Nucleus accumbens (tissue), 56 donors: ENCODE measurements at places on chromosomes 2 and 18.
A peak's percentile ranks its signal among the peaks of the same experiment; 100 is the strongest.

GRCh38 chr2:69559442-69560146, 83.9 kb downstream of the AAK1 start:
- no peak for DNase-seq

DNA sequence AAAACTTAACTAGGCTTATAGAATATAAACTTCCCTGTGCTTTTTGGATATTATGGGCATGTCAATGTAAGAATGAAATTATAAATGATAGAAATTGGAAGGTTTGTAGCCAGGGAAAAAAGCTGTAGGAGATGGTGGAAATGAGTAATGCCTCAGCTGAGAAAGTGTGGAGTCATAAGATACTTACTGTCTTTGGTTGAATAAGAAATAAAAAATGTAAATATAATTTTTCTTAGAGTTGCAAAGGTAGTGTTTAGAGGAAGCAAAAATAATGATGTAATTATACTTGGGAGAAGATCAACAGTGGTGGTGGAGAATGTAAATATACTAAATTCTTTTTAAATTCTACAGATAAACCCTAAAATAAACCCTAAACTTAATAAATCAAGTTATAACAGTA, 26.2 kb upstream of the RND3 start:
- no peak for DNase-seq

DNA sequence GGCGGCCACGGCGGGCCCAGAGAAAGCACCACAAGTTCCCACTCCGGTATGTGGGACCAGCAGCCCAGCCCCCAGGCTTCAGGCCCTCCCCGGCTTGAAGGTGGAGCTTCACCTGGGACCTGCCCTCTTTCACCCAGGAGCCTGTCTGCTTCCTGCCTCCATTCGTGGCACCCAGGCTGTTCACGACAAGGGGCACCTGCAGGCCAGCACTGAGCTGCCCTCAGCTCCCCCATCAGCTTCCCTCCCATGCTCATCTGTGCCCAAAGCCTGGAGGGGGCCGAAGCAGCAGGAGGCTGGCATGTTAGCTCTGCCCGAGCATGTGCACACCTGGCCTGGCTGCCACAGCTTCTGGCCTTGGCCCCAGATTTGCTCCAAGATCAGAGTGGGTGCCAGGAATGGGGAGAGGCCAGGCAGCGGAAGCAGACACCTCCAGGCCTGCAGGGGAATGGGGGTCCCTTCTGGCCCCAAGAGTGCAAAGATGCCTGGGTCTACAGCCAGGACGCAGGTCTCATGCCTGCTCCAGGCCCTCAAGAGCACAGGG, 312.4 kb upstream of the SYT4 start:
- DNase-seq = no peak

DNA sequence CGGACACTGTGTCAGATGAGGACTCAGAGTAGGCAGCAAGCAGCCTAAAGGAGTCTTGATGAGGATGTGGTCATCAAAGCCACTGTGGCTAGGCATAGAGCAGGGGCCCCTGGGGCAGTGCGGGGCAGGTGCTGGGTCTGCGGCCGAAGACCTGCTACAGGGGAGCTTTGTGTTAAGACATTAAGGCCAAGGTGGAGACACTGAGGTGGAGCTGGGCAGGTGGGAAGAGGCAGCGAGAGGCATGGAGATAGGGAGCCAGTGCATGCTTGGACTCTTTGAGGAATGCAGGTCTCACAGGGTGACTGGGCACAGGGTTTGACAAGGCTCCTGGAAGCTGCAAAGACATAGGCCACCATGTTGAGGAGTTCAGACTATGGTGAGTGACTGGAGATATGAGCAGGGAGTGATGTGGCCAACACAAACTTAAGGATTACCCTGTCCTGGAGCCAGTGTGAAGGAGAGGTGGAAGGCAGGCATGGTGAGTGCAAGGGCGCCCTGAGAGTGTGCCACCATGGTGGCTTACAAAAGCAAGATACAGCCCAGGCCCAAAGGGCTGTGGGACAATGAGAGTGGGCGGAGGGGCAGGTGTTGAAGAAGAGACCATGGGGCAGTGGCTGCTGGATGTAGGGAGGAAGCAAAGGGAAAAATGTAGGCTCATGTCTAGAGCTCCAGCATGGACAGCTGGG, 450.9 kb upstream of the HS6ST1 start:
- no peak for DNase-seq

GRCh38 chr2:237574467-237574866, 8.1 kb downstream of the PRLH start:
- no peak for DNase-seq

DNA sequence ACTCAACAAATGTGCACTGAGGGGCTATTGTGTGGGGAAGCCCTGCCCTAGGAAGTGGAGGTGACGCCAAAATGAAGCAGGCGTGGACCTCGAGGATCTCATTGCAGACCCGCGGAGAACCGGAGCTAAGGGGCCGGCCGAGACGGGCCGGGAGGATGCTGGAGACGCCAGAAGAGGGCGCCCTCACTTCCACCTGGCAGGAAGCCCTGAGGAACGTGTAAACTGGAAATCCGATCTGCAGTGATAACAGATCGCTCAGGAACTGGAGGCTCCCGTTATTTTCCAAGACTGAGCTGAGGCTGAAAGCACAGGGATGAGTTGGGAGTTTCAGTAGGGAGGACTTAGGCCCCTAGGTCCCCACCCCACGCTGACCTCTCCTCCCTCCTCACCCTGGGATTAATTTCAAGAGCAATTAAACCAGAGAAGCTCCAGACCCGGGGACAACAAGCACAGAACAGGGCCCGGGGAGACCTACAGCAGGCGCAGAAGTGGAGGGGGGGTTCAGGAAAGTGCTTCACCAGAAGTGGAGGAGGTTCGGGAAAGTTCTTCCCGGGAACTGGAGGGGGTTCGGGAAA, 7.7 kb upstream of the COL6A3 start:
- DNase-seq = no peak

DNA sequence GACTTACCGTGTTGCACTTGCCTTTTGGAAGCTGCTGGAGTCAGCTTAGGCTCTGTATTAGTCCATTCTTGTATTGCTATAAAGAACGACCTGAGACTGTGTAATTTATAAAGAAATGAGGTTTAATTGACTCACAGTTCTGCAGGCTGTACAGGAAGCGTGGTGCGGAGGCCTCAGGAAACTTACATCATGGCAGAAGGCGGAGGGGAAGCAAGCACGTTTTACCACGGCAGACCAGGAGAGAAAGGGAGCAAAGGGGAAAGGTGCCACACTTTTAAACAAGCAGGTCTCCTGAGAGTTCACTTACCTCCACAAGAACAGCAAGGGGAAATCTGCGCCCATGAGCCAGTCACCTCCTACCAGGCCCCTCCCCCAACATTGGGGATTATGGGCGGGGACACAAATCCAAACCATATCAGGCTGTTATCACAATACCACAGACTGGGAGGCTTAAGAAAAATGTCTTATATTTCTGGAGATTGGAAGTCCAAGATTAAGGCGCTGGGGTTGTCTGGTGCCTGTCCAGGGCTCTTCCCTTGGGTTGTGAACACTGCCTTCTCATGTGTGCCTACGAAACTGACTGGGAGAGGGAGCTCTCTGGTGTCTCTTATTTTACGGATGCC, 3.6 kb upstream of the D2HGDH start:
- no peak for DNase-seq

DNA sequence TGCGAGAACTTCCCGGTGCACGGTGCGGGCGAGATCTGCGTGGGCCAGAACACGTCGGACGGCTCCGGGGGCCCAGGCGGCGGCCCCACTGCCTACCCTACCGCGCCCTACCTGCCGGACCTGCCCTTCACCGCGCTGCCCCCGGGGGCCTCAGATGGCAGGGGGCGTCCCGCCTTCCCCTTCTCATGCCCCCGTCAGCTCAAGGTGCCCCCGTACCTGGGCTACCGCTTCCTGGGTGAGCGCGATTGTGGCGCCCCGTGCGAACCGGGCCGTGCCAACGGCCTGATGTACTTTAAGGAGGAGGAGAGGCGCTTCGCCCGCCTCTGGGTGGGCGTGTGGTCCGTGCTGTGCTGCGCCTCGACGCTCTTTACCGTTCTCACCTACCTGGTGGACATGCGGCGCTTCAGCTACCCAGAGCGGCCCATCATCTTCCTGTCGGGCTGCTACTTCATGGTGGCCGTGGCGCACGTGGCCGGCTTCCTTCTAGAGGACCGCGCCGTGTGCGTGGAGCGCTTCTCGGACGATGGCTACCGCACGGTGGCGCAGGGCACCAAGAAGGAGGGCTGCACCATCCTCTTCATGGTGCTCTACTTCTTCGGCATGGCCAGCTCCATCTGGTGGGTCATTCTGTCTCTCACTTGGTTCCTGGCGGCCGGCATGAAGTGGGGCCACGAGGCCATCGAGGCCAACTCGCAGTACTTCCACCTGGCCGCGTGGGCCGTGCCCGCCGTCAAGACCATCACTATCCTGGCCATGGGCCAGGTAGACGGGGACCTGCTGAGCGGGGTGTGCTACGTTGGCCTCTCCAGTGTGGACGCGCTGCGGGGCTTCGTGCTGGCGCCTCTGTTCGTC, 1.7 kb downstream of the FZD7 start:
- no peak for DNase-seq

GRCh38 chr2:189285962-189286645, 106.5 kb upstream of the COL5A2 start:
- no peak for DNase-seq

DNA sequence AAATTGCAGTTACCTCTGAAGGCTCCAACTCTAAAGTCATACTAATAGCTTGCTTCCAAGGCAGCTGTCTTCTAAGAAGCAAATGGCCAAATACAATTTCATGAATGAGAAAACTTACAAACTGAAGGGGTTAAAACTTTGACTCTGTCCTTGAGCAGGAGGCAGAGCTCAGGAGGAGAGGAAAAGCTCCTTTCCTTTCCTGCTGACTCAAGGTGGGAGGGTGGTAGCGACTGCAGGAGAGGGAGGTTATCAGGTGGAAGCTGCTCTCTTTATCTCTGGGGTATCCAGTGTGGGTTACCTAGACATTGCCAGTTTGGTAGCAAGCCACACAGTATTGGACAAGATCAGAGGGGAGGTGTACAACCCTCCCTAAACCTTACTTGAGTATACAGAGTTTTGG, 2.7 kb upstream of the EFEMP1 start:
- no peak for DNase-seq

- peak; percentile 6 for DNase-seq
Measured at GRCh38 chr2:176039375-176039774, 37.3 kb upstream of the LNPK start.

- no peak for DNase-seq
Measured at GRCh38 chr18:42187611-42188380, 232.8 kb downstream of the PIK3C3 start.

DNA sequence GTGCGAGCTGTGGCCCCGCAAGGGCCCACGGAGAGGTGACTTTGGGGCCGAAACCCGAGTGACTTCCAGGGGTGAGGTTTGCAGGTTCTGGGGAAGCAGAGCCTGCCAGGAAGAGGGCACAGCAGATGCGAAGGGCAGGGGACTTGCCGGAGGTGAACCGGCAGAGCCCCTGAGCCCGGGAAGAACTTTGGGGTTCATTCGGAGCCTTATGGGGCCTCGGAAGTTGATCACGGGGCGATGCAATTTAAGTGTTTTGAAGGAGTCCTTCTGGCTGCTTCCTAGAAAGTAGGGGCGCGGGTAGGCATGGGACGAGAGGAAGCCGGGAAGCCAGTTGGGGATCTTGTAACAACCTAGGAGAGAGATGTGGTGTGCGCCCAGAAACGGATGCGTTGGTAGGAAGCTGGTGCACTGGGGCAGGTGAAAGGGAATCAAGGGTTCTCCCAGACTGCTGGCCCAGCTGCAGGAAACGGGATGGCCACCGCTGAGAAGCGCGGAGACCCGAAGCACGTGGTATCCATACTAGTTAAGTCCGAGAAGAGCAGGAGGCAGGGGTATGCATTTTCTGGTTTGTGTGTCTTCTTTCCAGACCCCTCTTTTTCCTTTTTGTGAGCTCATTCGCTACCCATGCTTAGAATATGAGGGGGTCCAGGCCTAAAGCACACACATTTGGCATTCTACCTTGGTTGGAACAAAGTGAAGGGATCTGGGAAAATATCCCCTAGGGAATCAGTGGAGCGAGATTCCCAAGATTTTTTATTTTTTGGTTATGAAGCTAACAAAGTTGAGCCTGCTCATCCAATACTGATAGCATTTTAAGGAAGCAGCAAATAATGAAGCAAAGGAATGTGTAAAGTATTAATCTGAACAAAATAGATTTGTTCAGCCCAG, 758 bp downstream of the SCLY start:
- no peak for DNase-seq

DNA sequence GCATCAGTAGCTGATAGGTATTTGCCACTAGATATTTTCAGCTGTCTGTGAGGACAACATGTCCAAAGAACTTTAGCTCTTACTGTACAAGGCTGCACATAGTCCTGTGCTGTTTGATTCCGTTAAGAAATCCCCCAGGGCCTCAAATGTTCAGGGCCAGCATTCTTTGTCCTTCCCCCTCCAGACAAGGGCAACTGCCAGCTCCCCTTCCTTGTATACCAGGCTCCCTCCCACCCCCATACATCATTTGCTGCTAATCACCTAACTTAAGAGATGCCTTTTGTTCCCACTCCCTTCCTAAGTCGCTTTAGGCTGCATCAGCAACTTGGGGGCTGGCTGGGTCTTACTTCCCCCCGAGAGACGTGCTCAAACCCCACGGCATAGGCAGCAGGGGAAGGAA, 138.7 kb downstream of the CDH20 start:
- no peak for DNase-seq

GRCh38 chr18:64233851-64234250, 85.0 kb upstream of the LINC00305 start:
- DNase-seq = no peak

- no peak for DNase-seq
Measured at GRCh38 chr18:27843783-27844777, 332.9 kb downstream of the CDH2 start.

DNA sequence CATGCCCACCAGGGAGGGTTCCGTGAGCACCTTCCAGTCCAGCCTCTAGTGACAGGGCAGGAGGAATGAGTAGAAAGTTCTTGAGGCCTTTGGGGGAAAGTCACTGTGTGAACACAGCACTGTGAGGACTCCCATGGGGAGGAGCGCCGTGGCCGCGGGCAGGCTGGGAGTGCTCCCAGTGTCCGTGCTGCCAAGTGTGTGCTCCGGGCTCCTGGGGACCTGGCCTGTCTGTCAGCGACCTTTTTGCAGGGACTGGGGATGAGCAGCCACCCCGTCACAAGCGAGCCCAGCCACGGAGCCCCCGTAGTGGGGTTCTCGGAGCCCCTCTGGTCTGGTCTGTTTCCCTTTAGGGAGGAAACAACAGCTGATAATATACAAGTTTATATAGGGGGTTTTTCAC, 36.8 kb downstream of the PDIA6 start:
- no peak for DNase-seq

DNA sequence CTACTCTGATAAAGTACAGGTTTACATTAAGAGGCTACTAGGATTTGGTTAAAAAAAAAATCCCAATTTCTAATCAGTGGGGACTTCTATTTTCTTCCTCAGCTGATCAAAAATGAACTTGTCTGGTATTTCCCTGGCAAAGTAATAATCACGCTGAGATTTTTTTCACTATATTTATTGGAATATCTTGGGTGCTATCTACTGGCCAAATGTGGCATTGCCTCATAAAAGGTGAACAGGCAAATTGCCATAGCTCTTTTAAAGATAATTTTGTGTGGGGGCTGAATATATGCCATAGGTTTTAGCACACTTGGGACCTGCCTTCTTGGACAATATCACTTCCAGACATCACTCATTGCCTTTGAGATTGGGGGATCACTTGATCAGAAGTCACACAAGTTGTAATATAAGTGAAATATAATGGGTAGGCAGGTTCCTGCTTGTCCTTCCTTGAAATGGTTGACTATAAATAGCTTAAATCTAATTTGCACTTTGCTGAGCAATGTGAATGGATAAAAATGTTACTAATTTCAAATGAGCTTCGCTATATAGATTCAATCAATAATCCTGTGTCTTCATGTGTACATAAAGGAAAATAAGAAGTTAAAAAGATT, 7.0 kb upstream of the NXPH2 start:
- DNase-seq = no peak

- DNase-seq = no peak
Measured at GRCh38 chr18:3923750-3924149, 473.8 kb downstream of the TGIF1 start.
